ENCODE measurements at places on chromosomes 16 and 17. TPM values are rescaled to one million over a fixed set of nuclear protein-coding genes. Genes with fewer than 3 reads are reported as not detected.

LRRC37A gene
- total RNA-seq, result 0.73 TPM

ARL16 gene
- total RNA-seq, result 35.6 TPM

KRTAP2-1 gene
- not detected for total RNA-seq

NPIPB6 gene
- not detected for total RNA-seq

SLC52A1 gene
- 0.36 TPM for total RNA-seq

ASPA gene
- total RNA-seq, result 1.6 TPM

PYCARD gene
- 29.9 TPM for total RNA-seq

FZD2 gene
- 70.3 TPM for total RNA-seq

CAMKK1 gene
- total RNA-seq, result 4.1 TPM

RAC3 gene
- 5.0 TPM for total RNA-seq

HDAC5 gene
- 133 TPM for total RNA-seq

NLRC3 gene
- total RNA-seq, result 0.12 TPM

GLIS2 gene
- 6.0 TPM for total RNA-seq

CSH1 gene
- total RNA-seq, result not detected
